ENCODE measurements at places on chromosomes 4 and X.

DNA sequence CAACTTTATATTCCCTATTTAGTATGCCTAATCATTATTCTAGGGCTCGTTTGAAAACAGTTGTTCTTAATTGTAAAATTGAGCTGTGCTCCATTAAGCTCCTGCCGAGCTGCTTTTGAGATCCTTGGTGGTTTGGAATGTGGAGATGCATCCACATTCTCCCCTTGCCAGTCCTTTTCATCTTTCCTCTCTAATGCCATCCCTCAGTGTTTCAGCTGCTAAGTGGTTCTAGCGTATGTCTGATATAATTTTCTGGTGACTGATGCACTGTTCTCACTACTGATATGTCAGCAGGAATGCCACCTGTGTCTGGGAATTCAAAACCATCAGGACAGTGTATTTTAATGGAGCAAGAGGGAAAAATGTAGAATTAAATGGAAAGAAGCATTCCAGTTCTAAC is 1085.0 kb downstream of the CCSER1 start:
- no peak for DNase-seq

- no peak for DNase-seq
These were observed 19.1 kb upstream of the SPINK2 start for GRCh38 chr4:56840559-56840958.

DNA sequence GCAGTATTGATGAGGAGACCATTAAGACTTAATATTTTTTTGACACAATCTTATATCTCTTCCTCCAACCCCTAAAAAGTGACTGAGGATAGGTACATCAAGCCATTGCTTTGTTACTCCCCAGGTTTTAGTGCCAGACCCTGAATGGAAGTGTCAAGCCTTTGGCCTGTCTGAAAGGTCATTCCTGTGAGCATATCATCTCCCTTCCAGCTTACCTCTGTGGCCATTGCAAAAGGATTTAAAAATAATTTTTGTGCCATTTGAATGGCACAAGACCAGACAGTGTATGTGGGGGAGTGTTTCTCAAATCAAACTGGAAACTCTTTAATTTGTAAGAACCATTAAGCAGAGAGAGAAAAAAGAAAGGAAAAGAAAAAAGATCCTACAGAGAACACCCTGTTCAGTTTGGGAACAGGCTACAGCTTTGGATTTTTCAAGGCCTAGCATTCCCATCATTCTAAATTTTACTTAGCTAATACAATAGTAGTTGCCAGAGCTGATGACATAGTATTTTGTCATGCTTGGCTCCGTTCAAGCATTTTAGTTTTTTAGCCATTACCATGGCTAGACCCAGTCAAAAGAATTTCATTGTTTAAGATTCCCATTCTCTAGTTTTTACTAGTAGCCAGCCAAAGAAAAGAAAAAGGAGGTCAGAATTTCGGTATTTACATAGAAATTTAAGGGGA is 49.6 kb downstream of the HPF1 start:
- no peak for DNase-seq

DNA sequence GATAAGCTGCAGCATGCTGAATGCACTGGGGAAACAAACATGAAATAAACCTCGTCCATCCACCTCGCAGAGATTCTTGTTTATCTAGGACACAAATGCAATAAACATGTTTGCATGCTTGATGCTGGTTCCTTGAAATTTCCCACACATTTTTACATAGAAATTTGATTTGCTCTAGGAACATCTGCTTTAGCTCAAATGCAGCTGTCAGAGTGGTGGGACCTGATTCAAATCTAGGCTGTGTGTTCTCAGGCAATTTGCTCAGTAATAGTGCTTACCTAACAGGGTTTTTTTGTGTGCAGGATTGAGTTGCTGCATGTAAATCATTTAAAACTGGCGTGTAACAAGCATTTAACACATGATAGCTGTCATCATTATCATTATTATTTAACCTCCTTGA is 293.1 kb downstream of the QDPR start:
- no peak for DNase-seq

- DNase-seq, result no peak
These were observed 492.2 kb upstream of the AADAT start for GRCh38 chr4:170581969-170582368.

GRCh38 chr4:107600436-107600835 is 119.6 kb downstream of the PAPSS1 start:
- no peak for DNase-seq

DNA sequence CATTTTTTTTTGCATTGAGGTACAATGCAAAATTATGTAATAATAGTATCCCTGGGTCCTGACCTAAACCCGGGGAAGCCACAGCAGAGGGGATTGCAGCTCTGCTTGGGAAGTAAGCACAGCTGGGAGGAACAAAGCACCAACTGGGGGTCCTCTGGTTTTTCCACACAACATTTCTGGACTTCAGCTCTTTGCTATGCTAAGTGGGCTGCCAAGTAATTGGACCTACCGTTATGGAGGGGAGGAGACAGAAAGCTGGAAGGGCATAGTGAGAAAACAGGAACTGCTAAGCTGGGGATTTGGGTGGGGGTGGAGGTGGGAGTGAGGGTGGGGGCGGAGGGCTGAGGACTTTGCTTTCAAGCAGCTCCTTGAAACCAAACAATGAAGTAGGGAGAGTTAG is 183.3 kb downstream of the ZIC3 start:
- no peak for DNase-seq

DNA sequence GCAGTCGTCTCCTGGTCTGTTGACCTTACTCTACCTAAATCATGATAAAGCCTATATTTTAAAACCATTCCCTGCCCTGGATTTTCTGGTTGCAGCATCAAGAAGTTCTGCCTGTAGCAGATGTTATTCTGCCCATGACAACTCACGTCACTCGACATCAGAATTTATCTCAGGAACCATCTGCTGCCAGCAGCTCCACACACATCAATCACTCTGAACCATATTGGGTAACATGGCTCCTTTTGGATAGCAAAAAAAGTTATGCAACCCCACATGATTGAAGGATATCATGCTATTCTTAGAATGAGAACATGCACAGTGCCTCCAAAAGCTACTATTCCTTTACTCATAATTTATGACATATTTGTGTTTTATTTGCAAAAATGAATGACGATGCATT is 341.4 kb downstream of the DHRSX start:
- no peak for DNase-seq

DNA sequence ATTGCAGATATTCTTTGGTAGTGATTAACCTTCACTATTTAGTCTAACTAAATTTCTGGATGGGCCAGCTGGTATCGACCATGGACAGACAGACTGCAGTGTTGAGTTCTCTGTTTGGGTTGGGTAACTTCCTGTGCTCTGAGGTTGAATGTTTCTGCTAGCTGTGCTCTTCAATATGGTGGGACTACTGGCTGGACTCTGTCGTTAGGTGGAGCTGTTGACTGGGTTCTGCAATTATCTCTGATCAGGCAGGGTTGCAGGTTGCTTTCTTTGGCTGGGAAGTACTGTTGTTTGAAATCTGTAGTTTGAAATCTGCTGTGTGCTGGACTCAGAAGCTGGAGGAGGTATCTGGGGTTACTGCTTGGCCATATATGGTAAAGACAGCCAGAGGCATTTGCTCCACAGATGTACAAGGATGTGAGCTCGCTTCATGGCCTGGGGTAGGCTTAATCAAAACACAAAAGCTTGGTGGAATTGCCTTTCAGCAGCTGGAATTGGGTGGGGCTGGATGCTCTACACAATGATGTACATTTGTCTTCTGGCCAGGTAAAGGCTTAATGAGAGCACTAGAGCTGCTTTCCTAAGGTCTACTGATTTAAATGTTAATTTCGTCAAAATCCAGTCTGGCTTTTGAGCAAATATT is 1472.0 kb downstream of the FAM133A start:
- DNase-seq, result no peak

- no peak for DNase-seq
These were observed 173.0 kb downstream of the ANK2 start for GRCh38 chr4:113222471-113222870.

GRCh38 chrX:115393271-115393670 is 103.8 kb downstream of the LUZP4 start:
- DNase-seq, result no peak

DNA sequence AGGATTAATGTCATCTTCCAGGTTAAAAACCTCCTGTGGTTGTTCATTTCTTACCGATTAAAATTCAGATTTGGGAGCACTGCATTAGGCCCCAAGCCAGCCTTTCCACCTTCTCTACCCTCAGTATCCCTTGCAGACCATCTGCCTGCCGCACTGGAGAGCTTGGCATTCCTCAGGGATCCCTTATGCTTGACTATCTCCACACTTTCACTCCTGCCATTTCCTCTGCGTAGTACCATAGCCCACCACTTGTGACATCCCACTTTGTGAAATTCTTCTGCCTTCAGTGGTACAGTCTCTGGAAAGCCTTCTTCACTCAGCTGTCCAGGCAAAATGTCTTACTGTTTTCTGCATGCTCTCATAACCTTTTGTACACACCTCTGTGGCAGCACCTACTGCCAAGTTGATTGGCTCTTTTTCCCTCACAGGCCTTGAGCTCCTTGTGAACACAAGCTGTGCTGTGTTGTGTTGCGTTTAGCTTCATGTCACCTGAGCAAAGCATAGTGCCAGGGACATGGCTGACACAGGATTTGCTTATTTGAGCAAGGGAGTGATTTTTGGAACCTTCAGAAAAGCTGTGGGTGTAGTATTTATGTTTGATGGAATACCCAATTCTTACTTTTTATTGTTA is 156.4 kb downstream of the ARX start:
- no peak for DNase-seq

DNA sequence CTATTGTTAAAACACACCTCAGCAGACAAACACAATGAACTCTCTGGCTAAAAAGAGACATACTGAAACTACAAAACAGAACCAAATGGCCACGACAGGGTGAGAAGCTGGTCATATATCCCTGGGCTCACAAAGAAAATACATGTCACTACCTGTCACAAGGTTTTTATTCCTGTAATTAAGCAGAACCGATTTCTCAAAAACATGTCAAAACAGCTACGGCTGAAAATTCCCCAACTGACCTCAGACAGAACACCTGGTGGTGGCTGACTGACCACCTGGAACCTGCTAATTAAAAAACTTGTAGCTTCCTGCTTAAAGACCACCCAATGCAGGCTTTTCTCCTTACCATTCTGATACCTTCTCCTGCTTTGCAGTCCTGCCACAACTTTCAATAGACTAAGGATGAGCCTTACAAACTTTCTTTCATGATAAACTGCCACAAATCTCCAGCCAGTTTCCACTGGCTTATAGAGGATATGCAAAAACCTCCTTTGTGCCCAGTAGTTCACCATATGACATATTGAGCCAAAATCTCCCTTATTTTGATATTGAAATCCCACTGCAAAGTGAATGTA is 571.9 kb downstream of the SPOCK3 start:
- no peak for DNase-seq

DNA sequence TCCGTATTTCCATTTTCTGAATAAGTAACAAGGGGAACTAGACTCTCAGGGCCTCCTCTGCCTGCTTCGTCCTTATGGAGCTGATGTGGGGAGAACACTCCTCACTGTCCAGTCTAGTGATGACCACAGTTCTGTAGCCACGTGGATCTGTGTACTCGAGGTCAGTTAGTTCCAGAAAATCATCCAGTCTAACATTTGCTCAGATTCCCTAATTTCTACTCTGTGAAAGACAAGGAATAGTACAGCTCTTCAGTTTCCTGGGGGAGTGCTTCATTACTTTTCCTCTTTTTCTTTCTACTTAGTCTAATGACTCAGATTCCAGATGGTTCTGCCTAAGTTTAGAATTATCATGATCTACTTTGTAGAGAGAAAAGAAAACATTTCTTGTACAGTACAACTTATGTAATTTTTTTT is 82.6 kb downstream of the SORBS2 start:
- DNase-seq, result no peak

DNA sequence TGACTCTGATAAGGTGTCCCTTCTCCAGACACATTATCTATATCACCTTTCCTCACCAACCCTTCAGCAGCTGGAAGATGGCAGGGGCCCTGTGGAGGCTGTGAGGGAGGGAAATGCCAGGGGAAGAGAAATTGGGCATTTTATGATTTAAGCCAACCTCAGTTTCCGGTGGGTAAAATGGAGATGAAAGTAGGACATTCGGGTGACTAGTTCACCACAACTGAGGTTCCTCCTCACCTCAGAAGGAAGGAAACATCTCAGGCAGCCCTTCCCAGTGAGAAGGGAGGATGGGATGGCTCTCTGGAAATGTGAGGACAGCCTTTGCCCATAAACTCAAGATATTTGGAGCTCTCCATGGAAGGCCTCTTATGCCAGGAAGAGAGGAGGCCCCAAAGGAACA is 251.5 kb downstream of the MID1IP1 start:
- no peak for DNase-seq

- DNase-seq, result no peak
These were observed 41.1 kb downstream of the REELD1 start for GRCh38 chr4:146255463-146255862.

GRCh38 chrX:102723456-102723855 is 2.9 kb downstream of the GPRASP3 start:
- DNase-seq, result no peak

DNA sequence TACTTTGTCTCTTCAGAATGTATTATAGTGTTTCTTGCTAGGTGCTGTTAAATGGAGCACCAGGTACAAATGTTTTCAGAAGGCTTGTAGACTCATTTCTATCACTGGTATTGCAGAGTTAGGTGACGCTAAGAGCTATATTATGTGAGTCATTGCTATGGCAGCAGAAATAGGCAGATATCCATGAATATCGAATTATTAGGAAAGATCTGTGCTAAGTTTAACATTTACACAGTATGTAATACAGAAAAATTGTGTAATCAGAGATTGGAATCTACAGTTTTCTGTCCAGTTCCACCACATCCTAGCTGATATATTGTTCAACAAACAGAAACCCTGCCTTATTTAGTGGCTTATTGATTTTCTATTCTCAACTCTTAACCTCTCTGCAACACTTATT is 1025.5 kb downstream of the STIM2 start:
- DNase-seq, result no peak

DNA sequence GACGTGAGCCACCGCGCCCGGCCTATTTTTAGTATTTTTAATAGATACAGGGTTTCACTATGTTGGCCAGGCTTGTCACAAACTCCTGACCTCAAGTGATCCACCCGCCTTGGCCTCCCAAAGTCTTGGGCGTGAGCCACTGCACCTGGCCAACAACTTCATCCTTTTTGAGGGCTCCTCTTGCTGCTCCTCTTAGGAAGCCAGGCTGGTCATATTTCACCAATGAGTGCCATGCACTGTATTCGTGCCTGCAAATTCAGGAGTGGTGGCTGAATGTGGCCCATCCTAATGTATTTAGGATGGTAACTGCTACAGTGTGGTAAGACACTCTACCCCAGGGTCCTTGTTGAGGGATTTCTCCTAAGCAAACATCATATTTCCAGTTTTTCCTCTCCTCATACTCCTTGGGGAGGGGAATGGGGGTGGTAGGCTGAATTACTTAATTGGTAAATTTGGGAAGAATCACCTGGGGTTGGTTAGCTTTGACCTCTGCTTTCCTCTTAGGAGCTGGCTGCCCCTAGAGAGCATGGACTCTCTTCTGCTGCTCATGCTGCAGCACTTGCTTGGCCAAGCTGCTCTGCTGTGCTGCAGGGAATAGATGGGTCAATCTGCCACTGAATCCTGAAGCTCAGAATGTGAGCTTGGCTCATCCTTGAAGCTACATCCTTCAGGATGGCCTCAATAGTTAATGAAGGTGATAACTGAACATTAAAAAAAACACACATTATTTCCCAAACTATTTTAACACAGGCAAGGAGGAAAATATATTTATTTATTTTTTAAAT is 167.4 kb downstream of the HS3ST1 start:
- no peak for DNase-seq
